ENCODE measurements at places on chromosomes 11 and 22.

- no peak for DNase-seq
Observed at GRCh38 chr22:44907765-44908737, 101.8 kb downstream of the PHF21B start.

GRCh38 chr11:60874421-60875365, 7.4 kb downstream of the ZP1 start:
- DNase-seq: no peak

- no peak for DNase-seq
Observed at GRCh38 chr22:35648066-35649025, at the start of gene APOL6. TSS of gene APOL6 (plus strand) at chr22:35648446. CDS start at chr22:35656426, 7,980 bp downstream.

DNA sequence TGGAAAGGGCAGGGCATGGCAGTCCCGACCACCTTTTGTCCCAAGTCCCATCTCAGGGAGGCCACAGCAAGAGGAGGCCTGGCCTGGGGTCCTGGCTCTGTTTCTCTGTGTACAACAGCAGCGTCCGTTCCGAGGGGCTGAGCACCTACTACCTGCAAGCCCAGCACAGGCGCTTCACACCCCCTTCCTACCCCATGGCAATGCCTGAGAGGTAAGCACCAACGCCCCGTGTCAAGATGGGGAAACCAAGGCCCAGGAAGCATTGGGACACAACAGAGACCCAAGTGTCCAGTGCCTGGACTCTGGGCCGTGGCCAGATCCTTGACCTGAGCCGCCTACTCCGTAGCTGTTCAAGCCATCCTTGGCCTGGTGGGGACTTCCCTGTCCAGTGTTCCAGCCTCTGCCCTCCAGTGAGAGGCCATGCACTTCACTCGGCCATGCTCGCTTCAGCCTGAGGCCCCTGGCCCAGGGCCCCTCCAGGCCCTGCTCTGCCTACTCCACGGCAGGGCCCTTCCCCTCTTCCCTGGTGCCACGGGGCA, 14.3 kb upstream of the TCF20 start:
- no peak for DNase-seq

Data from pulmonary artery endothelial cell (primary cell).